Stomach (tissue), 19 donors: ENCODE measurements at places on chromosomes 2 and 18. TPM values are rescaled to one million over a fixed set of nuclear protein-coding genes. Genes with fewer than 3 reads are reported as not detected.

GRCh38 chr18:6624271-6624660 lies 105.2 kb upstream of the ARHGAP28 start:
- DNase-seq, result no peak

GRCh38 chr2:203535784-203536585 lies 884 bp upstream of the RAPH1 start:
- DNase-seq, result peak; percentile 23

GRCh38 chr2:220002251-220002650 lies 374.8 kb downstream of the SLC4A3 start:
- no peak for DNase-seq

DNA sequence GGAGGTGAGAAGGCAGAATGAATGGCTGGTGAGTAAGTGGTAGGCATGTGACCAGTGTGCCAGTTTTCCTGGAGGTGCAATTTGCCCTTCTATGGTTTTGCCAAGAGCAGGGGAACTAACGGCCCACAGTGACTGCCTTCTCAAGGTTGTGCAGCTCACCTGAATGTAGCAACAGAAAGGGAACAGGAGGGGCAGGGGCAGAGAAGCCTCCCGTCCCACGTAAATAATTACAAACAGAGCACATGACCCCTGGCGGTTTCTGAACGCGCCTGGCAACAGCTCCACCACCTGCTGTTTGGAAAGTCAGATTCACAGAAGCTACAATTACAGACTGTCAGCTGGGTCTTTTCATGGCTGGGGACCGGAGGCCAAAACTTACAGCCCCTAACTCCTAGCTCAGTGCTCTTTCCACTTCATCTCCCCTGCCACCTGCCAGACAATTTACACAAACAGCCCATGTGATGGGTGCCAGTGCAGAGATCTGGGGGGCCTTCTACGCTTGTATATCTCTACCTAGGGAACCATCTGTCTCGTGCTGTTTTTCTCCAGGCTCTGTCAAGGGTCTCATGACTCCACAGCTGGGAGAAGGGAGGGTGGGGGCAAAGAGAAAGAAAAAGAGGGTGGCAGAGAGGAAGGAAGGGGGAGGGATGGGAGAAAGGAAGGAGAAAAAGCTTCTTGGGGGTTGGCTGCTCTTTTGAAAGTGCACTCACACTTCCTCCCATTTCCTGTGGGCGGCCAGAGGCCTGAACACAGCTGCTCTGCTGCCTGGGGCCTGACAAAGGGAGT lies 69.6 kb downstream of the POLR1A start:
- DNase-seq, result peak; percentile 65

- no peak for DNase-seq
Measured at GRCh38 chr2:157848213-157848612, 27.9 kb downstream of the ACVR1 start.

- no peak for DNase-seq
Measured at GRCh38 chr2:144686518-144687215, 166.7 kb upstream of the ZEB2 start.

The ABHD3 gene
- 33.4 TPM for total RNA-seq

The TSPYL6 gene
- not detected for total RNA-seq
